ENCODE measurements at places on chromosomes 11 and 22.

GRCh38 chr22:37282385-37282677 lies at the start of gene CYTH4:
TSS of gene CYTH4 (plus strand) at chr22:37282508. CDS start at chr22:37282570, 62 bp downstream.
- no peak for DNase-seq

- DNase-seq, result peak; percentile 73
Observed at GRCh38 chr11:92380882-92381281, 156.3 kb downstream of the FAT3 start.

DNA sequence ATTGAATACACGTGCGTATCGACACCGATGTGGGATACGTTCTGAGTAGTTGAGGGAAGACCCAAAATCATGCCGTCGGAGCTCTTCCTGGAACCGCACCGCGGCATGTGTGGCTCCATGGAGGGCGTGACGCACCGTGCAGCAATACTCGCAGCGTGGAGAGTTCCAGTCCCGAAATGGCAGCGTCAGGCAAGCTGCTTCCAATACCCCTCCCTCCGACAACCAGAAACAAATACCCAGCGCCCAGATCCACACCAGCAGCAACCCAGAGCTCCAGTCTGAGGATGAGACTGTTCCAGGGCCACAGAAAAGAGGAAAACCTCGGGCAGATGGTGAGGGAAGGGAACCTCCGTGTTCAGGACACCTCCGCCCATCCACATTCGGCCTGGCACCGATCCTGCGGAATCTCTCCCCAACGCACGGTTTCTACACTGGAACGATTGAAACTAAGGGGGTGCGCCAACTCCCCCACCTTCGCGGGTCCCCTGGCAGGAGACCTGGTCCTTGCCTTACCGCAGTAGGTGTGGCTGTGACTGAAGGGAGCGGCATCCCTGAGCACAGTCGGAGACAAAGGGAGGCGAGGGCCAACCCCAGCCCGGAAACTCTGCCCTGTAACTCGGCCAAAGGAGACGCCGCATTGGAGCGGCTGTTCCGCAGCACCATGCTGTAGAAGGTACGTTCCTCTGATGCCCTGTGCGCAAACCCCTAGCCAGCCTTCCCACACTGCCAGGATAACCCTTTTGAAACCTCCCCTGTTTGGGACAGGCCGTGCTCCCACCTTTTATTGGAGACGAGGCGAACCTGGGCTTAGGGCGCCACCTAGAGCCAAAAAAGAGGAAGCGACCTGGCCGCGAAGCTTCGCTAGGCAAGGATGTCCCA lies 28.2 kb downstream of the DBX1 start:
- peak; percentile 73 for DNase-seq

GRCh38 chr22:38122616-38123015 lies 12.1 kb upstream of the BAIAP2L2 start:
- DNase-seq, result no peak

GRCh38 chr11:34158661-34159060 lies 53.2 kb downstream of the NAT10 start:
- DNase-seq, result no peak

GRCh38 chr22:20241579-20242392 lies 26.3 kb downstream of the RTN4R start:
- no peak for DNase-seq
